ENCODE measurements at places on chromosomes 7 and 10.

- DNase-seq = no peak
Observed at GRCh38 chr7:129513546-129513945, 11.2 kb downstream of the SMKR1 start.

- no peak for DNase-seq
Observed at GRCh38 chr7:37357637-37357996, 91.0 kb downstream of the ELMO1 start.

DNA sequence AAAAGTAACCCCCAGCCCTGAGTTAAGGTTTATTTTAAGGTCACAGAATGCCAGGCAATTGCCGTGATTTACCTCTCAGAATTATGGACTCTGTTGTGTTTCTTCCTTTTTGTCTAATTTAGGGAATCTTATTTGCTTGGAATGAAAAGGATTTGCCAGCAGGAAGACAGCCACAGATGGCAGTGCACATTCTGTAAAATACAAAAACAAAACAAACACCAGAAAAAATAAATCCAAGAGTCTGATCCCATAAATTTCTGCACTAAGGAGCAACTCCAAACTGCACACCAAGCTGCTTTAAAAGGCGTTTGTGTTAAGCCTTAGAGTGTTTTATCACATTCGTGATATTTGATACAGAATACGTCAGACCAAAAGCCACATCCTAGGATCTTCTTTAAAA, 199.0 kb upstream of the C7orf33 start:
- no peak for DNase-seq

GRCh38 chr7:101903515-101903868, 86.1 kb downstream of the CUX1 start:
- DNase-seq = no peak

GRCh38 chr10:124547647-124548168, 86.1 kb downstream of the LHPP start:
- DNase-seq = no peak

DNA sequence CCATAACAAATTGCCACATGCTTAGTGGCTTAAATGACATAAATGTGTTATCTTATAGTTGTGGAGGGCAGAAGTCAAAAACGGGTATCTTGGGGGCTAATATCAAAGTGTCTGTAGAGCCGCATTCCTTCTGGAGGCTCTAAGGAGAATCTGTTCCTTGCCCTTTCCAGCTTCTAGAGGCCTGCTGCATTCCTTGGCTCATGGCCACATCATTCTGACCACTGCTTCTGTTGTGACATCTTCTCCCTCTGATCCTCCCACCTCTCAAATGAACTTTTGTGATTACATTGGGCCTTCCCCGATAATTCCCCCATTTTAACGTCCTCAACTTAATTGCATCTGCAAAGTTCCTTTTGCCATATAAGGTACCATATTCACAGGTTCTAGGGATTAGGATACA, 76.1 kb downstream of the CYP26A1 start:
- no peak for DNase-seq

DNA sequence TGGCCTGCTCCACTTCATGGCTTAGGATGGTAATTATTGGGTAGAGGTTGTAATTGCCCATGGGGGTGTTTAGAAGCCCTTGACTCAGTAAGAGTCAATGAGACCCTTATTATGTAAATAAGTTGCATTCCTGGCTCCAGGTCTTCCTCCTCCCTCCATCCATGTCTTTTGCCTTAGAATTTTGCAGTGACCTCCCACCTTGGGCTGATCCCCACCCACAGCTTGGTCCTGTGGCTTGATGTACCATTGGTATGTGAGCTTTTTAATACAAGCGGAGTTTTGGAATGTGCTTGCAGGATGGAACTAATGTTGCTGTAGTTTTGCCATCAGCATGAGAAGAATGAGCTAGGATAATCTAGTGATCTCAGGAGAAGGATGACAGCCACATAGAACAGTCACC, 73.2 kb upstream of the DGKI start:
- DNase-seq = no peak

GRCh38 chr7:77989981-77990566, 191.5 kb downstream of the PHTF2 start:
- no peak for DNase-seq

DNA sequence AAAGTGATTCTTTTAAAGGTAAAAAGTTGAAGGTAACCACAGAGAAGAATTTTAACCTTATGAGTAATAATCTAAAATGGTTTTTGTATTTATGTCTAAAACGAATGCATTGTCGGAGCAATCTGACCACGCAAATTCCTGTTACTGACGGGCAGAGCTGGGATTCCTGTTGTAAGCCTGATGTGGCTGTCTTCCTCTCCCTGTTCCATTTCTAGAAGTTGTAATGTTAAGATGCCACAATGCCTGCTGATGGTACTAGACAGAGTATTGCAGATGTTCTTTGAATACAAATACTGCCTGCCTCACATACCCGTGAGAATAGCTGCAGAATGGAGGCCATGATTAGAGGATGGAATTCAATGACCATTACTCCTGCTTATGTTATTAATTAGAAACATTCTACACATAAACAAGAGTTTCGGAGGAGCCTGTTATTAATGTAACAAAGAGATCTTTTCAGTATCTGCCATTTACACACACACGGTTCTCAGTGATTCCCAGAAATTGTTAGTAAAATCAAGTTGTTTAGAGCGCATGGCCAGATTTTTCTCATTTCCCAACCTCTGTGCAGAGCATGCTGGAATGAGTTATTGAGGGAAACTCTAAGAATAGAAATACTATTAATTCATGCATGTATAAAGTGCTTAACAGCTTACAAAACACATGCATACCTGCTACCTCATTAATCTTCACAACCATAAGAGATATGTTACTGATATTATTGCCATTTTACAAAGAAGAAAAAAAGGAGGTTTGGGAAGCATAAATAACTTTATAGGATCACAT, 196.8 kb downstream of the PTN start:
- DNase-seq = no peak

DNA sequence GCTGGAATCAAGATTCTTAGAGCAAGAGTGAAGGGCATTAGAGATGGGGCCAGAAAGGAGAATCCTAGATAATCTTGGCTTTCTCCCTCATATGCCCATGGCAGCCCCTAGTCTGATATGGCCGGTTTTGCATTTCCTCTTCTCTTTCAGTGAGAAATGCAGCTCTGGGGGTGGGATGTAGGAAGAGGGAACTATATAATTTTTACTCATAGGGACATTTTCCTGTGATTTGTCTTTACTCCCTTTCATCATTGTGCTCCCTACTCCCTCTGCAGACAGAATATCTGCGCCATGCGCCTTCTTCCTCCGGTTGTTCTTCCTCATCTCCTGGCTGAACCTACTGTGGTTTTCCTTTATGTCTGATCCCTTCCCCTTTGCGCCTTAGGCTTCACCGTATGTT, 16.8 kb upstream of the CHCHD1 start:
- DNase-seq = no peak
